ENCODE measurements at places on chromosomes 12 and 14. TPM values are rescaled to one million over a fixed set of nuclear protein-coding genes. Genes with fewer than 3 reads are reported as not detected.

GRCh38 chr14:56522403-56522802 lies 57.2 kb upstream of the TMEM260 start:
- H3K4me3 ChIP-seq, result no peak overlapping the region
- no peaks in the 10 kb centered on the region for H3K36me3 ChIP-seq
- no peaks in the 10 kb centered on the region for H3K27me3 ChIP-seq
- no peak overlapping the region for H3K27ac ChIP-seq
- no peaks in the 10 kb centered on the region for H3K4me1 ChIP-seq
- DNase-seq, result no peak

- peaks cover 39% of the 10 kb centered on the region for H3K4me1 ChIP-seq
- H3K4me3 ChIP-seq, result no peak overlapping the region
- H3K27ac ChIP-seq, result no peak overlapping the region
- DNase-seq, result peak; percentile 9
- H3K36me3 ChIP-seq, result no peaks in the 10 kb centered on the region
- H3K27me3 ChIP-seq, result peaks cover 2% of the 10 kb centered on the region
These were observed 2.5 kb downstream of the AHNAK2 start for GRCh38 chr14:104975481-104976197.

DNA sequence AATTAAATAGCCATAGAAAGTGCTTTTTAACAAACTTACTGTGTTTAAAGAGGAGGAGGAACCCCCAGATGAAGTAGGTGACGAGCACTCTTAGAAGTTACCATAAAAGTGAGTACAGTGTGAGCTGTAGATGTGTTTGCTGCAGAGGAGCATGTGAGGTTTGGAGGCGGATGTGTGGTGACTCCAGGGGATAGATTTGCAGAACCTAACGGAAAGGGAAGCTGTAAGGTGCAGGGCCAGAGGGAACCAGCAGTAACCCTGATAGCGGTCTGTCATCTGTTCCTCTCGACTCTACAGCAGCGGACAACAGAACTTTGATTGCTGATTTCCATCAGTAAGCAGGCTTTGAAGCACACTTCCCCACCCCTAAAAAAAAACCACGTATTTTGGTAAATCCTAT lies 5.2 kb downstream of the CALM1 start:
- no peak overlapping the region for H3K4me3 ChIP-seq
- H3K27me3 ChIP-seq, result no peaks in the 10 kb centered on the region
- no peak for DNase-seq

GRCh38 chr12:33439587-33440011 lies at the start of gene SYT10:
Gene SYT10, minus strand, starts transcription at chr12:33439819. Its CDS starts 297 bp downstream, at chr12:33439522.
- H3K36me3 ChIP-seq, result no peaks in the 10 kb centered on the region
- no peak within 1 kb of the TSS for H3K27ac ChIP-seq
- DNase-seq, result peak; percentile 23
- H3K4me1 ChIP-seq, result peaks cover 7% of the 10 kb centered on the region
- peak within 1 kb of the TSS; percentile 53 for H3K4me3 ChIP-seq

The IGFBP6 gene
- 75.0 TPM for polyA plus RNA-seq

GRCh38 chr12:20426191-20426590 lies 57.9 kb downstream of the PDE3A start:
- H3K27me3 ChIP-seq, result no peaks in the 10 kb centered on the region
- peak; percentile 85 for DNase-seq
- H3K4me3 ChIP-seq, result no peak overlapping the region
- peaks cover 9% of the 10 kb centered on the region for H3K4me1 ChIP-seq
- peak overlapping the region; percentile 53 for H3K27ac ChIP-seq
- H3K36me3 ChIP-seq, result no peaks in the 10 kb centered on the region

DNA sequence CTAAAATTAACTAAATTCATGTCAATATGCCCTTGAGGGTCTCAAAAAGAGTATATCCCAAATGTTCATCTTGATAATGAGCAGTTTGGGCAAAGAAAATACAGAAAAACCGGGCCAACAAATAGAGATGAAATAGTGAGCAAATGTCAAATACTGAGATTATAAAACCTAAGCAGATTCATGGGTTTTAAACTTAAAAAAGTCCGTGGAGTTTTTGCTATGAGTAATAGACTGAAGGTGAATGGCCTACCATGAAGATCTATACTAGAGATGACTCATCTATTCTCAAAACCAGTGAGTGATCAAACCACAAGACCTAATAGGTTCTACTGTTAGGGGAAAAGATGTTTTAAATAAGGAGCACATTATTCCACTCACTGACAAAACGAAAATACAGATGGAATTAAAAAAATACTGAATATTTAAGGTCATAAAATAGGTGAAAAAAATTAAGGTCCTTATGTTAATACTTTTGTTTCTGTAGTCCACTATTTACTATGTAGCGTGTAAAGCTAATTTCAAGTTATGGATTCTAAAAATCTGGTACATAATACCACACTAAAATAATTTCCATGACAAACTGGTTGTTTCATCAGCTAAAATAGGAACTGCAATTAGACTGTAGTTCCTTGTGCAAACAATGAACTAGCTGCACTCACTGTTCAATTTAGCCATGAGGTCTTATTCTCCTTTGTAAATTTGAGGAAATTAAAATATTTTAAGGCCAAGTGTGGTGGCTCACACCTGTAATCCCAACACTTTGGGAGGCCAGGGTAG lies 5.0 kb downstream of the HNRNPC start:
- peaks cover 13% of the 10 kb centered on the region for H3K36me3 ChIP-seq
- H3K27me3 ChIP-seq, result no peaks in the 10 kb centered on the region
- DNase-seq, result no peak
- no peak overlapping the region for H3K4me3 ChIP-seq

DNA sequence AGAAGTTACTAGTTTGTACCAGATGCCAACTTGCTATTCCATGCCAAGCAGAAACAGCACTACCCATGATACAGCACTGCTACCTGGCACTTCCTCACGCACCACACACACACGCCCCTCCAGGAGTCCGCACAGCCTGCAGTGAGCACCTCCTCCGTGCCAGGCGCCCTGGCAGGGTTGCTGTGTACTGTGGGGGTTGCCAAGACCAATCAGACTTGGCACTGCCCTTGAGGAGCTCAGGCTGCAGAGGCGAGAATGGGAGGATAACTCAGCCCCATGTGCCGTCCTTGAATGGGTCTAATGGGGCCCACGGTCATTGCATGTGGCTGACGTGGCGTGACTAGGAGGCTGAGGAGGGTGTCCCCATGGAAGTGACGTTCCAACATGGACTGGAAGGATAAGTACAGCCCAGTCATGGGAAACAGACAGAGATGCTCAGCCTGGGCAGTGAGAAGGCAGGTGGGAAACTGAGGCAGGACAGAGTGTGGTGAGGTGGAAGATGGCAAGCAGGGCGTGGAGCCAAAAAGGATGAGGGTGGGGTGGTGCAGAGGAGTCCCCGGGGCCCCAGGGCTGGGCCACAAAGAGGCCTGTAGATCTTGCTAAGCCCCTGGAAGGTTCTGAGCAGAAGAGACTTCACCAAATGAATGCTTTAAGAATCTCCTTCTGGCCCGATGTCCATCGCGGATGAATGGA lies 65.3 kb upstream of the C14orf180 start:
- no peaks in the 10 kb centered on the region for H3K4me1 ChIP-seq
- DNase-seq, result no peak
- H3K4me3 ChIP-seq, result no peak overlapping the region
- no peak overlapping the region for H3K27ac ChIP-seq
- no peaks in the 10 kb centered on the region for H3K27me3 ChIP-seq

The HELB gene
- polyA plus RNA-seq, result 0.63 TPM

The PROX2 gene
- 0.01 TPM for polyA plus RNA-seq

DNA sequence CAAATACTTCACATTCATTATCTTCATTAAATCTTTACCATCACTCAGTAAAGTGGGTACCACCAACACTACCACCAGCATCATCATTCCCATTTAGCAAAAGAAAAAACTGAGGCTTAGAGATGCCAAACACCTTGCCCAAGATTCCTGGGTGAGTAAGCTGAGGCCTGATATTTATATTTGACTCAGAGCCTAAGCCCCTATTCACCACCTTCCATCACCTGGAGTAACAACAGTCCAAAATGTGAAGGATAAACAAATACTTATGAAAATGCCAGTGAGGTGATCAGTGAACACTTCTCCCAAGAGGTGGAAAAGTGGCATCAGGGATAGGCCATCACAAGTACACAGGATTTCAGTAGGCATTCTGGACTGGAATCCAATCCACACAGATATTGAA lies 3.7 kb downstream of the SLC38A1 start:
- peaks cover 31% of the 10 kb centered on the region for H3K4me1 ChIP-seq
- no peak overlapping the region for H3K4me3 ChIP-seq
- H3K27ac ChIP-seq, result no peak overlapping the region
- H3K36me3 ChIP-seq, result no peaks in the 10 kb centered on the region
- DNase-seq, result no peak

- DNase-seq, result peak; percentile 90
- peak overlapping the region; percentile 53 for H3K27ac ChIP-seq
- H3K4me1 ChIP-seq, result no peaks in the 10 kb centered on the region
- H3K4me3 ChIP-seq, result no peak overlapping the region
- no peaks in the 10 kb centered on the region for H3K36me3 ChIP-seq
These were observed 295.0 kb downstream of the RMST start for GRCh38 chr12:97757481-97758193.

The PTPRB gene
- 24.5 TPM for polyA plus RNA-seq

The TMEM179 gene
- 0.10 TPM for polyA plus RNA-seq

DNA sequence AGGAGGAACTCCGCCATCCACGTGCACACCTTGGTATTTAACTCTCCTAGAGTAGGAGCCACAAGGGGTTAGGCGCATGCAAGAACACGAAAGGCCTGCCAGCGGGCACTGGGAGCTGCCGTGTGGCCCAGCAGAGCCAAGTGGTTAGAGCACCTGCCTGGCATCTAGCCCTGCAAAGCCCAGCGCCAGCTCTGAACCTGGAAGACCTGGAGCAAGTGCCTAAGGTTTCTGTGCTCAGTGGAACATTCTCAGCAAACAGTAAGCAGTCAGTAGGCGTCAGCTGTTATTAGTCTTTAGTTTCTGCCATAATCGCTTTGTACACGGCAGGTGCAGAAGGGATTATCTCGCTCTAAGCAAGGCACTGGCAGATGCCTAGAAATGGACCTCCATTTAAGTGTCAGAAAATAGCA lies 55.4 kb downstream of the SETD3 start:
- no peaks in the 10 kb centered on the region for H3K27me3 ChIP-seq
- peaks cover 13% of the 10 kb centered on the region for H3K4me1 ChIP-seq

The CCDC177 gene
- polyA plus RNA-seq, result 0.01 TPM

GRCh38 chr12:132577191-132577920 lies 33.0 kb downstream of the LRCOL1 start:
- no peak overlapping the region for H3K27ac ChIP-seq

DNA sequence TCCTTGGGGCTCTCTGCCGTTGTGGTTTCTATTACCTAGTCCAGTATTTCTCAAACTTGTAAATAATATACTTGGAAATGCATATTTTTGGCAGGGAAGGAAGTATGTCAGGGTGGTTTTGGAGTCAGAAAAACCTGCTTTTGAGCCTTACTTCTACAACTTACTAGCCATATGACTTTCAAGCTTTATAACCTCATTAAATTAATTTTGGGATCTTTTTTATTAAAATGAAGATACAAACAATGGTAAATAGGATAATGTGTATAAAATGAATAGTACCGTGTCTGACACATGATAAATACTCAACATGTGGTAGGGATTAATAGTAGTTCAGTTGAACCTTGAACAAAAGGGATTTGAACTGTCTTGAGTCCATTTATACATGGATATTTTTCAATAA lies 406.3 kb downstream of the ATP23 start:
- no peaks in the 10 kb centered on the region for H3K27me3 ChIP-seq
- H3K4me3 ChIP-seq, result no peak overlapping the region
- no peak overlapping the region for H3K27ac ChIP-seq
- DNase-seq, result no peak

GRCh38 chr14:79342942-79343341 lies 868.4 kb downstream of the DIO2 start:
- no peak for DNase-seq
- no peak overlapping the region for H3K4me3 ChIP-seq
- no peak overlapping the region for H3K27ac ChIP-seq
- no peaks in the 10 kb centered on the region for H3K36me3 ChIP-seq

GRCh38 chr14:26255213-26255612 lies 342.6 kb downstream of the NOVA1 start:
- H3K27ac ChIP-seq, result no peak overlapping the region
- no peaks in the 10 kb centered on the region for H3K27me3 ChIP-seq
- no peaks in the 10 kb centered on the region for H3K36me3 ChIP-seq
- H3K4me1 ChIP-seq, result no peaks in the 10 kb centered on the region
- DNase-seq, result peak; percentile 40

The GLT8D2 gene
- 4.9 TPM for polyA plus RNA-seq

GRCh38 chr12:65532162-65532561 lies 253.7 kb downstream of the MSRB3 start:
- no peak overlapping the region for H3K4me3 ChIP-seq
- DNase-seq, result no peak
- H3K36me3 ChIP-seq, result no peaks in the 10 kb centered on the region
- H3K4me1 ChIP-seq, result peaks cover 6% of the 10 kb centered on the region

The OLR1 gene
- polyA plus RNA-seq, result 18.6 TPM

The IL31 gene
- not detected for polyA plus RNA-seq

GRCh38 chr12:117036046-117036445 lies 63.2 kb downstream of the TESC start:
- no peak for DNase-seq
- no peaks in the 10 kb centered on the region for H3K36me3 ChIP-seq
- H3K27me3 ChIP-seq, result peaks cover 8% of the 10 kb centered on the region
- H3K4me3 ChIP-seq, result no peak overlapping the region

The HCAR2 gene
- 1.4 TPM for polyA plus RNA-seq

GRCh38 chr12:68391937-68392336 lies 59.8 kb upstream of the MDM1 start:
- DNase-seq, result no peak
- H3K4me1 ChIP-seq, result no peaks in the 10 kb centered on the region
- H3K27ac ChIP-seq, result no peak overlapping the region

DNA sequence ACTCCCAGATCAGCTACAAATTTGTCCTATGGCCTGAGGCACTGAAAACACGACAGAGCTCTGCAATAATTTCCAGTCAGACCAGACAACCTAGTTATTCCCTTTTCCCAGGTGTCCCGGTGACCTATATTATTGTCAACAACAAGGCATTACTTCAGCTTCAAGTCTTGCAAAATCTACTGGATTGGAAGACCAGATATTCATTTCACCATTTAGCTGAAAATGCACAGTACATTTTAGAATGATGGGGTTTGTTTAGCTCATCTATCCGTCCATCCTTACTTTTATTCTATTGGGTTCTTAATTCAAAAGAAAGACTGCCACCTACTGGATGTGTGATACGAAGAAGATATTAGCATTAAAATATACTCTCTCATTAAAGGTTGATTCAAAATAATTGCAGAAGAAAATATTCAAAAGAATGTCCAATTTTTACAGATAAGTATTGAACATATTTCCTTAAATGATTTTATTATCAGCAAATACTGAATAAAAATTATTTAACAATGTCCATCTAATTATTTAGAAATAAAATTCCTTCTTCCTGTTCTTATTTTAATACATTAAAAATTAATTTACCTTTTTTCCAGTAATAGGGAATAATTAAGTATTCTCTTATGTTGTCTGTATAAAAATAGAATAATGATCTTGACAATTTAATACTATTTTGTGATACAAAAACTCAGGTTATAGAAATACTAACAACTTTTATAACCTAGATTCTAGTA lies 244.9 kb upstream of the LRIG3 start:
- H3K4me3 ChIP-seq, result no peak overlapping the region
- H3K36me3 ChIP-seq, result no peaks in the 10 kb centered on the region
- no peaks in the 10 kb centered on the region for H3K4me1 ChIP-seq
- peaks cover 2% of the 10 kb centered on the region for H3K27me3 ChIP-seq
- H3K27ac ChIP-seq, result no peak overlapping the region
- no peak for DNase-seq

GRCh38 chr14:100732766-100733100 lies 6.0 kb downstream of the DLK1 start:
- no peak for DNase-seq
- peaks cover 51% of the 10 kb centered on the region for H3K27me3 ChIP-seq
- no peak overlapping the region for H3K4me3 ChIP-seq
- H3K27ac ChIP-seq, result no peak overlapping the region
- no peaks in the 10 kb centered on the region for H3K4me1 ChIP-seq

The PRIMA1 gene
- polyA plus RNA-seq, result 0.78 TPM
